ENCODE measurements at places on chromosomes 16 and 17. TPM values are rescaled to one million over a fixed set of nuclear protein-coding genes. Genes with fewer than 3 reads are reported as not detected.

DNA sequence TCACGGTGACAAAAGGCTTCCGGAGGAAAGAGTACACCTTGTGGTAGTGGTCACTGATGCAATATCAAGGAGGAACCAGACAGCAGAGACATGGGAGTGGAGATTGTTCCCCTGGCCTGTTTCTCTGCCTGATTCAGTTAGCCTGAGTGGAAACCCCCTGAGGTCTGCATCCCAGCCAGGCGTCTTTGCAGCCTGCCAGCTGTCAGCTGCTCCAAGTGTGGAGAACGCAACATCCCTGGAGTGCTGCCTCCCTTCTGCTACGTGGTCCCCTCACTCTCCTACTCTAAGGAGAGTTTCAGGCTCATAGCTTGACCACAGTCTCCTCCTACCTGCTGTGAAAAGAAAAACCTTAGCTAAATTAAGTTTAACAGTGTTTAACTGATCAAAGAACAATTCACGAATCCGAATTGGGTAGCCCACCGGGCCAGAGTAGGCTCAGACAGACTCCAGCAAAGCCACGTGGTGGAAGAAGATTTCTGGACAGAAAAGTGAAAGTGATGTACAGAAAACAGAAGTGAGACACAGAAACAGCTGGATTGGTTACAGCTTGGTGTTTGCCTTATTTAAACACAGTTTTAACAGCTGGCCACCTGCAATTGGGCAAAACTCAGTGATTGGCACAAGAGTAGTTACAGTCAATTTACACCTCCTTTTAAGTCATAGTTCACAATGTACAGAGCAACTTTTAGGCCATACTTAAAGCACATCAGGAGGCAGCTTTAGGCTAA lies 188.6 kb downstream of the DNAH9 start:
- DNase-seq, result no peak

DNA sequence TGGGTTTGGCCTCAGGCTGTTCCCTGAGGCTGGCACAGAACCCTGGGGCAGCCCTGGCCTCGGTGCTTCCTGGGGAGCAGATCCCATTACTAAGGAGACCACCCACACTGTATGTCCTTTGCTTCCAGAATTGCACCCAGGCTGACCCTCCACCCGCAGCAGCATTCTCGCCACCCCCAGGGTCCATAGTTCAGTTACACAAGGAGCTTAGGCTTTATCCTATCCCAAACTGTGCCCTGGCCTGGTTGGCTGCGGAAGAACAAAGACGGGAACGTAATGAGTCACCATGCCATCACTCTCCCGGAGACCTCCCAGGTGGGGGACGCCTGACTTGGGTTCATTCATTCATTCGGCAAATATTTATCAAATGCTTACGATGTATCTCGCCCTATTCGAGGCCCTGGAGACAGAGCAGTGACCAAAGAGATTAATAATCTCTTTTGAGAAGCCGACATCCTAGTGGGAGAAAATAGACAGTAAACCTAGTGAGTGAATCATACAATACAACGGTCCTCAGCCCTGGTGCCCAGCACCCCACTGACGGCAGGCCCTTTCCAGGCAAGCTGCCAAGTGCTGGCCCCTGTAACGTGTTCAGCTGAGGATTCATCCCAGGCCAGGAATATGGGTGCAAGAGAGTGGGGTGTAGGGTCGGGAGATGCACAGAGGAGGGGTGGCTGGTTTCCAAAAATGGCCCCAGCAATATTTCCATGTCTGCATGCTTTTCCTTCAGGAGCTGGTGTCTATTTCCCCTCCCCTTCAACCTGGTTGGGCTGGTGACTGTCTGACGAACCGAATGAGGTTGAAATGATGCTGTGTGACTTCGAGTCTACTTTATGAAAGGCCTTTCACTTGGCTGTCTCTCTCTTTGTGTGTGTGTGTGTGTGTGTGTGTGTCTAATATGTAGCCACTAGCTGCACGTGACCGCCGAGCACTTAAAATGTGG lies 134.2 kb downstream of the MGAT5B start:
- no peak for DNase-seq

DNA sequence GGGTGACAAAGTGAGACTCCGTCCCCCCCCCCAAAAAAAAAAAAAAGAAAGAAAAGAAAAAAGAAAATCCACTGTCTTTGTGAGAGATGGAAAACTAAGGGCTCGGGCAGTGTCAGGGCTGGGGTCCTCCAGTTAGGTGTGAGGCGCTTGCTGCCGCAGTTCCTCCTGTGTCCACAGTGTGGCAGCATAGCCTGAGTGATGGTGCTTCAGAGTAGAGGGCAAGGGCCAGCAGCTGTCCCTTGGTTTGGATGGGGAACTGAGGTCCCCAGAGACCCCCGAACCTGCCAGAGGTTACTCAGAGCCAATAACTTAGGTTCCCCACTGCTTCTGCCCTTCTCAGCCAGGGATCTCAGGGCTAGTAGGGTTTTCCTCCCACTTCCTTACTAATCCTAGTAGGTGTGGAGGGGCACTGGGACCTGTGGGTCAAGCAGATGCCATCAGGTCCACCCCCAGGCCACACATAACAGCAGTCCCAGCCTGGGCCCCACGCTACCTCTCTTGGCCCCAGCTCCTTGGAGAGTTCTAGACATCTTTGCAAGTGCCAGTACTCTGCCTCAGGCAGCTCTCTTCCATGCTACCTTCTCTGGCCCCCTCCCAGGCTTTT lies 7.9 kb upstream of the LLGL1 start:
- no peak for DNase-seq

DNA sequence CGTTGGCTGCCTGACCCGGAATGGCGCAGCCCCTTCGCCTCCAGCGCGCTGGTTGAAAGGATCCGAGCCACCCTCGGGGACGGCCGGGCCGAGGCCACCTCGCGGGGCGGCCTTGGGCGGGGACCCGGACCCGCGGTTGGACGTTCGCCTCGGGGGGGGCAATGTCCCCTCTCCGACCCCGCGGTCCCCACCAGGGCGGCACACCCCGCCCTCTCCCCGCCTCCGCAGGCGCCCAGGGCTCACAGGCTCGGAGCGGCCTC lies 1.0 kb upstream of the SOX8 start:
- no peak for DNase-seq

- no peak for DNase-seq
Observed at GRCh38 chr16:72740347-72740746, 307.6 kb downstream of the ZFHX3 start.

GRCh38 chr17:76119409-76120371 lies 16.1 kb upstream of the EXOC7 start:
- DNase-seq, result no peak

SLC9A5 gene
- total RNA-seq, result 0.32 TPM

CCDC182 gene
- not detected for total RNA-seq

RDM1 gene
- total RNA-seq, result 1.2 TPM

ARHGAP27 gene
- 12.9 TPM for total RNA-seq

CCL17 gene
- total RNA-seq, result not detected

CCDC154 gene
- 0.37 TPM for total RNA-seq

Measured in urinary bladder (tissue), 4 donors.